Right lobe of liver (tissue), 6 donors: ENCODE measurements at places on chromosomes 11 and 22.
A peak's percentile ranks its signal among the peaks of the same experiment; 100 is the strongest.

- no peaks in the 10 kb centered on the region for H3K27me3 ChIP-seq
These were observed 16.4 kb downstream of the ZBED4 start for GRCh38 chr22:49869845-49870712.

GRCh38 chr11:81004576-81004975 is 1563.7 kb upstream of the TENM4 start:
- no peak for DNase-seq
- no peaks in the 10 kb centered on the region for H3K4me1 ChIP-seq
- H3K27ac ChIP-seq: no peak overlapping the region
- no peaks in the 10 kb centered on the region for H3K27me3 ChIP-seq
- no peak overlapping the region for H3K4me3 ChIP-seq

DNA sequence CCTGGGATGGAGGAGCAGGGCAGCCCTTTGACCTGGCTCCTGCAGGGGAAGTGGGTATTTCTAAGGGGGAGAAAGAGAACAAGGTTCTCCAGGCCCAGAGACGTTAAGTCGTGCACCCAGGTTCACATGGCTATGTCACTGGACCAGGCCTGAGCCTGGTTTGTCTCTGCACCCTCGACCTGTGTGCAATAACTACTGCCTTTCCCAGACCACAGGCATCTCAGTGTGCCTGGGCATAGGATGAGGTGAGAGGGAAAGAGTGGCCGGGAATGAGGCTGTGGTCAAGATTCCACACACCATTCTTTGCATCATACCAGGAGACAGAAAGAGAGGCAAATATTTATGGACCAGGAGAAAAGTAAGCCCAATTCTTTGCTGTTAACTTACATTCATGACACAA is 66.8 kb downstream of the PRR5L start:
- no peak for DNase-seq
- no peak overlapping the region for H3K4me3 ChIP-seq
- H3K27ac ChIP-seq: no peak overlapping the region
- no peaks in the 10 kb centered on the region for H3K4me1 ChIP-seq
- H3K36me3 ChIP-seq: no peaks in the 10 kb centered on the region
- no peaks in the 10 kb centered on the region for H3K27me3 ChIP-seq

- no peak overlapping the region for H3K4me3 ChIP-seq
- peaks cover 15% of the 10 kb centered on the region for H3K36me3 ChIP-seq
- H3K27me3 ChIP-seq: no peaks in the 10 kb centered on the region
- peak overlapping the region; percentile 88 for H3K27ac ChIP-seq
These were observed 52.8 kb downstream of the MYH9 start for GRCh38 chr22:36334821-36335603.

- no peak overlapping the region for H3K27ac ChIP-seq
- no peak overlapping the region for H3K4me3 ChIP-seq
- no peak for DNase-seq
- no peaks in the 10 kb centered on the region for H3K27me3 ChIP-seq
These were observed 82.9 kb downstream of the EXT2 start for GRCh38 chr11:44178381-44178780.

GRCh38 chr22:28046100-28046499 is 127.0 kb upstream of the PITPNB start:
- no peaks in the 10 kb centered on the region for H3K27me3 ChIP-seq
- H3K4me1 ChIP-seq: no peaks in the 10 kb centered on the region
- no peaks in the 10 kb centered on the region for H3K36me3 ChIP-seq

DNA sequence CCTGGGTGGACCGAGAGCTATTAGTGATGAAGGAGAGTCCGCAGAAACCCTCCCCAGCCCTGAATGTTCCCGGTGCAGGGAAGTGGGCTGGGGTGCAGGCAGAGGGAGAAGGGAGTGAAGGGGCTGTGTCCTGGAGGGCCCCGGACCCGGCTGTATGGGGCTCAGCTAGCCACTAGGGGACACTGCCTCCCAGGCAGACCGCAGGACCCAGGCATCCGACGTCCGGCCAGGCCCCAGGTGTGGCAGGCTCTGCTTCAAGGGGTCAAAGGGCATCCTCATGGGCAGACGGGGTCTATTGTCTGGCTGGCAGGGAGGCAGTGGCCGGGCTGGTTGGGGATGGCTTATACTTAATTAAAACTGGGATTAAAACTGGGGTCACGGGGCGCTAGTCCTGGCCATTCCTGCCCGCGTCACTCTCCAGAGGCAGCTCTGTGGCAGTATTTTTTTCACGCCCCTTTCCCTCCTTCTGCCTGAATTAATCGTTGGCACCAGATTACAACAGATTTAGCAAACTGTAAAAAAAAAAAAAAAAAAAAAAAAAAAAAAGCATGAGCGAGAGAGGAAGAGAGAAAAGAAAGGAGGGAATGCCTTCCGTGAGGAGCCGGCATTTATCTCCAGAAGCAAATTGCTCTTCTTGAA is 5.1 kb downstream of the FLRT1 start:
- no peak for DNase-seq
- H3K4me1 ChIP-seq: peaks cover 9% of the 10 kb centered on the region
- no peaks in the 10 kb centered on the region for H3K27me3 ChIP-seq
- no peaks in the 10 kb centered on the region for H3K36me3 ChIP-seq
- H3K4me3 ChIP-seq: no peak overlapping the region

GRCh38 chr11:74025467-74026166 is 16.7 kb upstream of the UCP3 start:
- H3K27me3 ChIP-seq: no peaks in the 10 kb centered on the region
- DNase-seq: no peak
- H3K4me1 ChIP-seq: no peaks in the 10 kb centered on the region
- no peak overlapping the region for H3K4me3 ChIP-seq

GRCh38 chr11:129167315-129167714 is 24.8 kb downstream of the ARHGAP32 start:
- H3K4me3 ChIP-seq: no peak overlapping the region
- no peaks in the 10 kb centered on the region for H3K4me1 ChIP-seq
- no peak for DNase-seq
- no peaks in the 10 kb centered on the region for H3K36me3 ChIP-seq

- no peaks in the 10 kb centered on the region for H3K4me1 ChIP-seq
- H3K4me3 ChIP-seq: no peak overlapping the region
- H3K36me3 ChIP-seq: no peaks in the 10 kb centered on the region
- no peak overlapping the region for H3K27ac ChIP-seq
These were observed 14.2 kb upstream of the NTM start for GRCh38 chr11:131356206-131356605.

GRCh38 chr11:74443071-74443864 is 24.1 kb downstream of the KCNE3 start:
- H3K36me3 ChIP-seq: no peaks in the 10 kb centered on the region
- H3K27me3 ChIP-seq: no peaks in the 10 kb centered on the region
- H3K4me3 ChIP-seq: no peak overlapping the region
- H3K4me1 ChIP-seq: no peaks in the 10 kb centered on the region

GRCh38 chr11:44598831-44599230 is 33.4 kb downstream of the CD82 start:
- H3K4me1 ChIP-seq: peaks cover 6% of the 10 kb centered on the region
- no peaks in the 10 kb centered on the region for H3K36me3 ChIP-seq
- no peak for DNase-seq
- no peaks in the 10 kb centered on the region for H3K27me3 ChIP-seq
- H3K27ac ChIP-seq: no peak overlapping the region
- H3K4me3 ChIP-seq: no peak overlapping the region

DNA sequence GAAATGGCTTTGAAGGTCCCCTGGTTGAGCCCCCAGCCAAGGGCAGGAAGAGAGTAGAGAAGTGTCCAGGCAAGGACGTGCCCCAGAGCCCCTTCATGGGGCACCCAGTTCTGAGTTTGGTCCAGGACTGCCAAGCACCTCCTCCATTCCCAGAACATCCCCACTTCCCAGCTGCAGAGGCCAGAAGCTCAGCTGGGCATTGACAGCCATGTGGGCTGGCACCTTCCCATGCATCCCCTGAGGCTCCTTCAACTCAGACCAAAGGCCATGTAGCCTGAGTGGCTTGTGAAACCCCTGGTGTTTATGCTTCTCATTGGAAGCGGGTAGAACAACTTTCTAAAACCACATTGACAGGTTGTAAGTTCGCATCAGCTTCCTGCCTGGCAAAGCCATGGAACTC is 789.6 kb downstream of the TBC1D22A start:
- no peak overlapping the region for H3K4me3 ChIP-seq
- no peak for DNase-seq
- H3K27ac ChIP-seq: no peak overlapping the region
- H3K27me3 ChIP-seq: no peaks in the 10 kb centered on the region
- no peaks in the 10 kb centered on the region for H3K36me3 ChIP-seq

GRCh38 chr11:36385121-36385970 is 89.3 kb downstream of the PRR5L start:
- no peak overlapping the region for H3K4me3 ChIP-seq
- H3K27ac ChIP-seq: no peak overlapping the region
- H3K27me3 ChIP-seq: no peaks in the 10 kb centered on the region
- no peaks in the 10 kb centered on the region for H3K36me3 ChIP-seq
- H3K4me1 ChIP-seq: no peaks in the 10 kb centered on the region

GRCh38 chr11:102932678-102933077 is 22.9 kb downstream of the MMP13 start:
- H3K36me3 ChIP-seq: no peaks in the 10 kb centered on the region
- H3K4me3 ChIP-seq: no peak overlapping the region
- no peak for DNase-seq
- H3K4me1 ChIP-seq: no peaks in the 10 kb centered on the region
- H3K27me3 ChIP-seq: no peaks in the 10 kb centered on the region

DNA sequence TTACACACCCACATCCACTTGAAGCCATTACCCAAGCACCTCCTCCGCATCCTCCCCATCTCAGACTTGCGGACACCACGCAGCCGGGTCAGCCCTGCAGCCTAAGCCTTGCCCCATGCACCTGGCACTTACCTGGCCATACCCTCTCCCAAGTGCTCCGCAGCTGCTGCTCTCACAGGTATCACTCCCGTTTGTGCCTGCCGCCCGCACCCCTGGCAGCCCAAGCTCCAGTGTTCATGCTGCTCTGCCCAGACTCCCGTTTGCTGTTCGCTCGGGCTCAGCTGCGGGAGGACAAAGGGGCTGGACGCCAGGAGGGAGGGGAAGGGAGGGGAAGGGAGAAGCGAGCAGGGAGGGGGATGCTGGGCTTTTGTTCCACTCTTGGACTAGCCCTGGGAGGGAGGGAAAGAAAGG is at the start of gene KLHL35:
TSS of gene KLHL35 (minus strand) at position 293 of the 411 bp plus-strand sequence. CDS start 2,574 bp downstream, outside the sequence.
- no peaks in the 10 kb centered on the region for H3K27me3 ChIP-seq
- no peaks in the 10 kb centered on the region for H3K36me3 ChIP-seq
- H3K4me1 ChIP-seq: no peaks in the 10 kb centered on the region
